ENCODE measurements at places on chromosomes 12 and 14. TPM values are rescaled to one million over a fixed set of nuclear protein-coding genes. Genes with fewer than 3 reads are reported as not detected.
A peak's percentile ranks its signal among the peaks of the same experiment; 100 is the strongest.

DNA sequence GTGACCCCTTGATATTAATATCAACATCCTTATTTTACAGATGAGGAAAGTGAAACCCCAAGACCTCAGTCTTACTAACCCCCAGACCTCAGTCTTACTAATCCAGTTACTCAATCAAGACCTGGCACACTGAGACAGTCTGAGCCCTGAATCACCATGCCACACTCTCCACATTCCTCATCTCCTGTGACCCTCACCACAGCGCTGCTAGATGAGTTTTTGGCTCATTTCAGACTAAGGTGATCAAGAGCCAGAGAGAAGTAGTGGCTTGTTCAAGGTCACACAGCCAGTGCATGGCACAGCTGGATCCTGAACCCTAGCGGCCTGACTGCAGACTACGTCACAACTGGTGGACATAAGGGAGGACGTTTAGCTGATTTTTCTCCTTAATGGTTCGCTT is 579.2 kb downstream of the BCL11B start:
- H3K27ac ChIP-seq = no peak overlapping the region
- no peaks in the 10 kb centered on the region for H3K4me1 ChIP-seq
- DNase-seq = no peak

DNA sequence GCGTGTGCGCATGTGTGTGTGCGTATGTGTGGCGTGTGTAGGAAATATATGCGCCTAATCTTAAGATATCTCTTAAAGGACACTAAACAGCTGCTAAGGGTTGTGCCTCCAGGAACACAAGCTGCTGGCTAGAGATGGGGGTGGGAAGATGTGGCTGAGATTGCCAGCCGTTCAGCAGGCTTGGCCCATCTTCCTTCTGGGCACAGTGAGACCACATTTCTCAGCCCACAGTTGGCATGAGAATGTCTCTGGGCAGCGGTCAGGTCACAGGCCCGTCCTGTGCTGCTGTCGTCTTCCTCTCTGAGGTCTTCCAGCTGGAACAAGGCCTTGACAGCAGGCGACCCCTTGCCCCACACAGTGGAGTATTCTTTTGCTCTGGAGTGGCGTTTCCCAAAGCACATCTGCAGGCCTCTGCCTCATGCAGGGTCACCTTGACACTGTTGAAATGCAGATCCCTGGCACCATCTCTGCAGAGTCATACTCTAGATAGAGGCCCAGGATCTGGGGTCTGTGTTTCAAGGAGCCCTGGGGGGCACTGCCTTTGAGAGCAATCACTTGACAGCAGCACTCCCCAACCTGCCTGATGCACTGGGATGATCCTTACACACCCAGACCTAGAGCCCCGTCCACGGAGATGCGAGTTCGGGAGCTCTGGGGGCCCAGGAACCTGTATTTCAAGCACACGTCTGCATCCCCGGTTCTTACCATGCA is 335.5 kb upstream of the SFSWAP start:
- H3K27ac ChIP-seq = no peak overlapping the region
- no peaks in the 10 kb centered on the region for H3K4me1 ChIP-seq
- no peak for DNase-seq

- no peaks in the 10 kb centered on the region for H3K27me3 ChIP-seq
- DNase-seq = no peak
- no peaks in the 10 kb centered on the region for H3K36me3 ChIP-seq
- no peak overlapping the region for H3K4me3 ChIP-seq
These were observed 44.4 kb downstream of the SRRM4 start for GRCh38 chr12:119025786-119026185.

DNA sequence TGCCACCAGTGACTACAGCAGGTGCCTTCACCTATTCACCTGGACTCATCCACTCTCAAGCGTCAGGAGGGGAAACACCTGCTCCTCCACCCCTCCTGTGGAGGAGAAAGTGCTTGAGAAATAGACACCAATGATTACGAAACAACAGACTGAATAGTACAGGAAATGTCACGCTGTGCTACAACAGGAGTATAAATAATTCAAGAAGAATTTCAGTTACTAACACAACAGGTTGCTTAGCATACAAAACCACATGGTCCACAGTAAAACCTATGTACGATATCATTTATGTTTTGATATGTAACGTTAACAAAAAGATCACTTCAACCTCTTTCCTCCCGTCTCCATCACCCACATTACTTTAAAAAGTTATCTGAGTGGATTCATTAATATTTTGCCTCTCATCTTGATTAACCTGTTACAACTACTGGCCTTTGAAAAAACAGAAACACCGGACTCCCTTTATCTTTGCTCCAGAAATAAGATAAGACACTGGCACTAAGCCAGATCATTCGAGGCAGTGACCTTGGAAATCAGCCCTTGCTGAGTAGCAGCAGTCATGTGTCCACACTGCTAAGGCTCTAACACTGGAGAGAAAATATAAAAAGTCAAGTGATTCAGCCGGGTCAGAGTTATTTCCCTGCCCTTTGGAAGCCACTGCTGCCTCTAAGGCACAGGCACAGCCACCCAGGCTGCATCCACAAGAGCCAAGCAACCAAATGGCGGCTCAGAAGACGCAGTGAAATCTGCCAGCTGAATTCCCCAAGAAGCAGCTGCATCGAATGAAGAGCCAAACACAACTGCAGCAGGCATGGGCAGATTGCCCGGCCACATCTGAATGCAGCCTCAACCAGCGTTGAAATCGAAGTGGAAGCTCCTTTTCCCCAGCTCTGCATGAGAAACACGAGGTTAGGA is 40.9 kb downstream of the NT5DC3 start:
- H3K27me3 ChIP-seq = no peaks in the 10 kb centered on the region
- H3K36me3 ChIP-seq = no peaks in the 10 kb centered on the region
- no peak overlapping the region for H3K4me3 ChIP-seq
- no peak overlapping the region for H3K27ac ChIP-seq

- no peak overlapping the region for H3K4me3 ChIP-seq
- DNase-seq = no peak
- H3K36me3 ChIP-seq = no peaks in the 10 kb centered on the region
- no peaks in the 10 kb centered on the region for H3K27me3 ChIP-seq
- no peak overlapping the region for H3K27ac ChIP-seq
These were observed 181.7 kb downstream of the NPAS3 start for GRCh38 chr14:33120341-33120740.

DNA sequence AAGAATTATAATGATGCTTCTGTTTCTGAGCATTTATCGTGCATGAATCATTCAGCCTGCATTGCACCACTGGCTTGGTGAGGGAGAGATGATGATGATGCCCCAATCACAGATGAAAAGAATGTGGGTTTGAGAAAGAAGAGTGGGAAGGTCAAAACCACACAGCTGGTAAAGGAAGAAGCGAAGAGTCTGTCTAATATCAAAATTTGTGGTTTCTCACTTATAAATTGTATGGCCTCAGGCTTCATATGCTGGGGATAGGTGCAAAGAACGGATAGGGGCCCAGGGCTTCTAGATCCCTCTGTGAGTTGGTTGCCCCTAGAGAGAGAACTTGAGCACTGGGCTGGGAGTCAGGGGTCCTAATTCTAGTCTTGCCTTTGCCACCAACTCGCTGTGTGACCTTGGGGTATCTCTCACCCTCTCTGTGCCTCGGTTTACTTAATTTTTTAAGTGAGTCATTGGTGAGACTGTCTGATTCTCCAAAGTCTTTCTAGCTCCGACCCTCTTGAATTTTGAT is 2.2 kb downstream of the OASL start:
- DNase-seq = peak; percentile 44
- H3K27me3 ChIP-seq = peaks cover 7% of the 10 kb centered on the region
- H3K4me1 ChIP-seq = peaks cover 61% of the 10 kb centered on the region
- H3K36me3 ChIP-seq = peaks cover 65% of the 10 kb centered on the region

GRCh38 chr14:53982546-53982945 is 25.9 kb upstream of the BMP4 start:
- H3K27ac ChIP-seq = no peak overlapping the region
- H3K4me1 ChIP-seq = no peaks in the 10 kb centered on the region
- H3K4me3 ChIP-seq = no peak overlapping the region
- no peaks in the 10 kb centered on the region for H3K36me3 ChIP-seq

DNA sequence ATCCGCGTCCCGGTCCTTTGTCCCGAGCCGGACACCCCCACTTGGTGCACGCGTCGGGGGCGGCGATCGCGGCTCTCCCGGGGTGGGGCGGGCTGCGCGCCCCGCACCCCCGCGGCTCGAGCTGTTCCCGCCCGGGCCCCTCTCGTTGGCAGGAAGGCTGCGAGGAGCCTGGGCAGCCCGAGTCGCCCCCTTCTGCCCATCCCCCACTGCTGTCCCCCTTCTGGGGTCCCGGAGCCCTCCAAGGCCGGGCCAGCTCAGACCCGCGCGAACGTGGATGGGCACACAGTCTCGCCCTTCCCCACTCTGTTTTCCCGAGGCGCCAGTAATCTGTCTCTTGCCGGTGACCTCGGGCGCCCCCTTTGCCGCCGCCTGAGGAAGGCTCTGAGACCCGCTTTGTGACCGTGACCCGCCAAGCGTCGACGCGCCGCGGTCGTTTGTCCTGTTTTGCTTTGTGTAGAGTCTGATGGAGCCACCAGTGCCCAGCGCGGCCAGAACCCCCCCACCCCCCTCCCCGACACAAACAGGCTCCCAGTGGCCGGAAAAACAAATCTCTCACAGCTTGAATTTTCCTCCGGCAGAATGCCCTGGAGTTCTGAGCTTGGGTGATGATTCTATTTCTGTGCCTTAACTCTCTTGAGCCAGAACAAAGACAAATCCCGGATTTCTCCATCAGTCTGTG is 610 bp downstream of the C14orf132 start:
- peak overlapping the region; percentile 63 for H3K4me3 ChIP-seq
- H3K36me3 ChIP-seq = no peaks in the 10 kb centered on the region
- no peak overlapping the region for H3K27ac ChIP-seq
- H3K27me3 ChIP-seq = peaks cover 46% of the 10 kb centered on the region
- no peak for DNase-seq

MYO1A gene
- total RNA-seq = 0.65 TPM

BICDL1 gene
- 44.7 TPM for total RNA-seq

CCDC198 gene
- total RNA-seq = not detected

HPD gene
- total RNA-seq = not detected

Data from activated CD4-positive, alpha-beta memory T cell treated with anti-CD3 and anti-CD28 coated beads, Interleukin-2, amount 10 ng/mL, durations not matched to agents 7 days and 5 days (primary cell).